ENCODE measurements at places on chromosomes 12 and 14.
A peak's percentile ranks its signal among the peaks of the same experiment; 100 is the strongest.

- no peak for DNase-seq
Measured at GRCh38 chr14:53149668-53150316, 3.3 kb downstream of the DDHD1 start.

DNA sequence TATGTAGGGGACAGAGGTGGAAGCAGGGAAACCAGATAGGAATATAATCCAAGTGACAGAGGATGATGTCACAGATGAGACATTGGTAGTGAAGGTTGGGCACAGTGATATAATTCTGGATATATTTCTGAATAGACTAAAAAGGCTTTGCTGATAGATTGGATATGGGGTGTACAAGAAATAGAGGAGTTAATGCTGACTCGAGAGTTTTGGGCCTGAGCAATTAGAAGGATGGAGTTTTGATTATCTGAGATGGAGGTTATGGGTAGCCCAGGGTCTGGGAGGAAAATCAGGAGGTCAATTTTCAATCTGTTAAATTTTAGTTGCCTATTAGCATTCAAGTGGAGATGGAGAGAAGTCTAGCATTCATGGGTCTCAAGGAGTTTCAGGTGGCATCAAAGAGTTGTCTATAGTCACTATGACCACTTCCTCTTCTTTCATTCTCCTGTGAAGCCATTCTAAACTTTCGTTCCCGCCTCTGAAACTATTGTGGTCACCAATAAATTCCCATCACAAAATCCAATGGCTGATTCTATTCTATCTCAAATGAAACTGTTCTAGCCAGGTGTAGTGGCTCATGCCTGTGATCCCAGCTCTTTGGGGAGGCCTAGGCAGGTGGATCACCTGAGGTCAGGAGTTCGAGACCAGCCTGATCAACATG lies 10.6 kb upstream of the ANO6 start:
- no peak for DNase-seq

- DNase-seq: no peak
Measured at GRCh38 chr12:92332552-92332951, 186.9 kb upstream of the BTG1 start.

- peak; percentile 85 for DNase-seq
Measured at GRCh38 chr14:103576371-103577024, 13.7 kb downstream of the COA8 start.

GRCh38 chr14:35669782-35670181 lies 135.8 kb downstream of the INSM2 start:
- peak; percentile 96 for DNase-seq

DNA sequence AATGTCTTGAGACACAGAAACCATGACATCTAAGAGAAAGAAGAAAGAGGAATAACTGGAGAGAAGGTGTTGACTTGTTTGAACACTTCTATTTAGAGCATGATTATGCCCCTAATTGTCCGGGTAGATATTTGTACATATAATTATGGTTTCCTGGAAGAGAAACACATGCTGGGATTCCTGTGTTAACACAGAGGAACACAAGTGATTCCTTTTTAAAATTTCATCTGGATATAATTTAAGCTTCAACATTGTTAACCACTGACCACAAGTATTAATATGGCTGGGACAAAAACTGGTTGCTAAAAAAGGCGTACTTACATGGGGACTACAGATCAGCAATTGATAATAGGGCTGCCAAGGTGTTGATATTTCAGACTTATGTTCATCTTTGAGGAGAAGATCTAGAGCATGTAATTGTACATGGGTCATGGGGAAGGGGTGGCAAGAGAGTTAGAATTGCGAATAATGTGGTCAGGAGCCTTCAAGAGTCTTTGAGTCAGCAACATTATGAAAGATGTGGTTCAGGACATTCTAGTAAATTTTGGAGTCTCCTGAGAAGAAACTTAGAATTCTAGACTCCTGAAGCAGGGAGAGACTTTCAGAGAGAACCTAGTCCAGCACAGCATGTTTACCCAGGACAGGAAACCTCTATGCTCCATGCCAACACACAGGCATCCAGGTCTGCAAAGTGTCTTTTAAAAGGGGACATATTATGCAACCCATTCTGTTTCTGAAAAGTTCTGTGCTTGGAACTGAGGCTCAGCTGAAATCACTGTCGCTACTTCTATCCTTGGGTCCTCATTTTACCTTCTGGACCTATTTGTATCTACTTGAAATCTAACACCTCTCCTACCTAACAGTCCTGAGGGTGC lies 56.5 kb downstream of the SLC38A1 start:
- no peak for DNase-seq

DNA sequence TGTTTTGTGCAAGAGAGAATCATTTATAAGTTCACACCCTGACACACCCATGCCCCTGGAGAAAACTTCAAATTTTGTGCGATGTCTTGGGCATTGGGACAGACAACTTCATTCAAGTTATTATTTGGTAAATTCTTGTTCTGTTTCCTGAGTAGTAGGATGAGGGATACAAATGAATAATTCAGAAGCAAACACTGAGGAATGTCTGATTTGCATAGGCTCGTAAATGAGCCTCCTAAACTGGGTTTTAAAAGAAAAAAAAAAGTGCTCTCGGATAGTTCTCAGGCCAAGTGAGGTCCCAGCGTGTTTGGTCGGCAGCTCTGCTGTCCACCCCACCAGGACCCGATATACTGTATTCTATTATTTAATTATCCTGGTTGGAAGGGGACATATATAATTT lies 134.7 kb upstream of the CPM start:
- no peak for DNase-seq

DNA sequence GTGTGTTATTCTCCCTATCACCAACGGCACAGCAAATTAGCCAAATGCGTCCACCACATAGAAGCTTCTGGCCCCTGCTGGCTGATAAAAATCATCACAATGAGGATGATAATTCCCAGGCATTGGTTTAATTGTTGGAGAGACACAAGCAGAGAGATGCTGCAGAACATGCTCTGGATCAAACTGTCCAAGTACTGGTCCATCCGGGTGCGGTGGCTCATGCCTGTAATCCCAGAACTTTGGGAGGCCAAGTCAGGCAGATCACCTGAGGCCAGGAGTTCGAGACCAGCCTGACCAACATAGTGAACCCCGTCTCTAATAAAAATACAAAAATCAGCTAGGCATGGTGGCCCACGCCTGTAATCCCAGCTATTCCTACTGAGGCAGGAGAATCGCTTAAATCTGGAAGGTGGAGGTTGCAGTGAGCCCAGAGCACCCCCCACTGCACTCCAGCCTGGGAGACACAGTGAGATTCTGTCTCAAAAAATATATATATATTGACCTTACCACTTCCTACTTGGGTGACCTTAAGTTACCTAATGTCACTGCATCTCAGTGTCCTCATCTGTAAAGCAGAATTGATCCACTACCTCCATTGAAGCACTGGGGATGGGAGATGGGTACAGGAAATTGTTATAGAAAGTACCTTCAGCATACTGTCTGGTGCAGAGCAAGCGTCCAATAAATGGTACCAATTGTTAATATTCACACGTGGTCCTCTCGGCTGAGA lies 83.7 kb upstream of the EGLN3 start:
- DNase-seq: no peak

DNA sequence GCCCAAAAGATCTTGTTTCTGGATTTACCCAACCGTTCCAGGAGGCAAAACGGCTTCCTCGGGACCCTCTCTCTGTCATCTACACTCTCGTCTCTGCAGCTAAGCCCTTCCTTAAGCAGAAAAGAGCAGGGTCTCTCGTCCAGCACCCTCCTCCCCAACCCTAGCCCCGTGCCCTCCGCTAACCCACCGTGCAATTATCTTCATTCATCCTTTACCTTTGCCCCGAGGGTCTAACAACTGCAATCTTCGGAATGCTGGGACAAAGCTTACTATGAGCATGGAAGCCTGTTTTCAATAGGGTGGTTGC lies 276 bp upstream of the BMAL2 start:
- DNase-seq: peak; percentile 34

DNA sequence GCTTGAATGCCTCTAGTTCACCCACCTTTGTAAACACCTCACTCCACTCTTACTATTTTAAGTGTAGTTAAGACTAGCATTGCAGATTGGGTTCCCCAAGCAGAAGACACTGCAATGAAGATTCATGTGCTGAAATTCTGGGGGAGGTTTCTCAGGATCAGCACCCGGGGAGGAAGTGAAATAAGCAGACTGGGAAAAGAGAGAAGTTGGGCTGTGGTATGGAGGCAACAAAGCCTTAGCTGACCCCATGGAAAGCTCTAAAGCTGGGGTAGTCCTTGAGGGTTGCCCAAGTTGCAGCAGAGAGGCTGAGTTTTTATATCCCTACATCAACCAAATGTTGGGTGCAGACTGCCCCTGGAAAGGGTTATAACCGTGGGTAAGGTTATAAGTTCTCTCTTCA lies 23.9 kb upstream of the IGF1 start:
- no peak for DNase-seq

DNA sequence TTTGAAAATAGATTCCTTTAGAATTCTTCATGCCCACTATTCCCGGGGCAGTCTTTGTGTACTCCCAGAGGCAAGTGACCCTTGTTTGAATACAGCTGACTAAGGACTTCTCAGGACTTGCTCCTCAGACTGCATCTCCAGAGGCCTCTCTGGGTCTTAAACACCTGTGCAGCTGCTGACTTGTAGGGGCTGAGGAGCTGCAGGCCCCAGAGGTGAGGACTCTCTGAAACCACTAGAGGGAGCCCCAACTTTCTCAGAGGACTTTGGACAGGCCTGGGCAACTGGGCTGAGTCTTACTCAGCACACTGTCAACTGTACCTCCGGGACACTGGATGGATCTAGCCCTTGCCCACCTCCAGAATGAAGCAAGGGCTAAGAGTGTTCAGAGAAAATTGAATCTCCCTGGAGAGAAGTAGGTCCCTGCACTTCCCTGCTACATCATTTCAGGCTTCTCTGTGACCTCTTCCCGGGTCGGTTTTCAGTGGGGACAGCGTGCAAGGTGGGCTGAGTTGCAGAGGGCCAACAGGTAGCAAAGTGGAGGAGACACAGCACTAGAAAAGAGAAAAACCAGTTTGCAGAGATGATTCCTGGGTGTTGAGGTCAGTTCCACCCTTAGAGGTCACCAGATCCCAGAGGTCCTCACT lies 164.6 kb downstream of the TMEM117 start:
- peak; percentile 27 for DNase-seq

- no peak for DNase-seq
Measured at GRCh38 chr12:132953163-132953425, 3.0 kb downstream of the ZNF605 start.

GRCh38 chr12:18581232-18581962 lies 156.4 kb downstream of the PLCZ1 start:
- no peak for DNase-seq

GRCh38 chr12:63020269-63020668 lies 85.3 kb upstream of the PPM1H start:
- no peak for DNase-seq

All from NCI-H510A treated with DMSO at 0.1 percent for 48 hours (cell line).